ENCODE measurements at places on chromosomes 7 and 10.

GRCh38 chr10:23994459-23995046, 214.4 kb upstream of the KIAA1217 start:
- DNase-seq = peak; percentile 3

DNA sequence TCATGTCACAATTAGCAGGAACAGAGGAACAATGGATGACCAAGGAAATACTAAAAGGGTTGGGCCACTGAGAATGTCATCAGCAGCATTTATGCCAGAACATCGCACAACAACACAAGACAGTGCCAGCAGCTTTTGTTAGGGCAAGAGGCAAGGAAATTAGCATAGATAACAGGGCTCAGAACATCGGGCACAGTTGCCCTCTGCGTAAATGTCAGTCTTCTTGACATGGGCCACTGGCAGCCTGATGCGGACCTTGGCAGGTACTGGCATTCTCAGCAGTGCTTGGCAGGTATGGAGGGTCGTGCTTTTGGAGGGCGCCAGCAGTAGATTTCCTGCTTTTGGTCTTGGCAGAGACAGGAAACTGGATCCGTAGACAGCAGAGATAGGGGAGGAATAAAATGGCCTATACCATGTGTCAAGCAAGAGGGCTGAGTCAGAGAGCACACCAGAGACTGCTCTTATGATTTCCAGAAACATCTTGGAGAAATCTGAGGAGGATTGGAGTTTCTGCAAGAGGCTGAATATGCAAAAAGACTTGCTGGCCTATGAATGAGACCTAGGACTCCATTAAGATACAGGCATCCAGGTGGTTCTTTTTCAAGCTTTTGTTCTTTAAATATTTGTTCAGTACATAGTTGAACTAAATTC, 371.5 kb upstream of the MTPN start:
- DNase-seq = no peak

DNA sequence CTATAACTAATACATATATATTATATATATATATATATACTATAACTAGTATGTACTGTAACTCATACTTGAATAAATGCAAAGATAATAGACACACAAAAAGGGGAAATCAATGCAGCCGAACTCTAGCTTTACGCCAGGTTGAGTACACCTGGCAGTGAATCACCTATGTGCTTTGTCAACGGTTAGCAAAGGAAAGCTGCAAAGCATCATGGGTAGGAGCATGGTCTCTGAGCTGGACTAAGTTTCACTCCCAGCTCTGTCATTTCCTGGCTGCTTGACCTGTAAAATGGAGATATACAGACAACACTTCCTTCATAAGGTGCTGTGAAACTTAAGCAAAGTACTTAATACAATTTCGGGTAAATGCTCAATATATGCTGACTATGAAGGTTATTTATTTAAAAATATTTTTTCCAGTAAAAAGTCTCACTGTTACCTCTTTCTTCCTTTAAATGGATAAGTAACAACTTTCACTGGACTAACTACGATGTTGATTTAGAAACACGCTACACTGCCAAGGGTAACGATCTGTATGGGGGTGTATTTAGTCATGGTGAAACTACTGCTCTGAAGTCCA, 61.7 kb upstream of the ITGA8 start:
- no peak for DNase-seq

GRCh38 chr7:114026486-114027089, 107.8 kb upstream of the PPP1R3A start:
- peak; percentile 59 for DNase-seq

- DNase-seq = no peak
Observed at GRCh38 chr10:80596391-80597257, 58.9 kb downstream of the SH2D4B start.

- no peak for DNase-seq
Observed at GRCh38 chr7:70919481-70920073, 212.4 kb upstream of the GALNT17 start.

DNA sequence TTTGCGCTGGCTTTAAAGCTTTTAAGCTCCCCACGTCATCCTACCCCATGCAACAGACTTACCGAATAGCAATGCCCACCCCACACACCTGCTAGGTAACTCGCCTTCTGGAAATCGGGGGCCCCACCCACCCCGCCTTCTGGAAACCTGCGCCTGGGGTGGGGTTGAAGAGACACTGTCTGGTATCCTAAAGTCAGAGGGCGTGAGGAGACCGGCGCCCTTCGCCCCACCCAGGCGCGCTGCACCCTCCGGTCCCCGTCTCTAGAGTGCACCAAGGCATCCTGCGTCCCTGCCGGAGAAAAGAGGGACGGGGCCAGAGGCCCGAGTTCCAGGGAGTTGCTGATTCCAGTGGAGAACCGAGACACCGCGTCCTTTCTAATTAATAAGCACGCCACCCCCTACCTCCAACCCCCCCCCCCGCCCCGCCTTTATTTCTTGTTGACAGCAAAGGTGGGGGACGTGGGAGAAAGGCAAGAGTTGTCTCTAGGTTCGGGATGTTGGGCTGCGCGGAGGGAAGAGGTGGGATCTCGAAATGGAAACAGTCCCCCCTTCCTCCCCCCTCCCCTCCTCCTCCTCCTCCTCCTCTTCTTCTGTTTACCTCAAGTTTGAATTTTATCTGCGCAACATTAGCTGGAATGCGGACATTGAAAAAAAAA, 220.9 kb upstream of the MKLN1 start:
- DNase-seq = no peak

- DNase-seq = no peak
Observed at GRCh38 chr7:106486331-106486730, 174.6 kb downstream of the CCDC71L start.

- DNase-seq = no peak
Observed at GRCh38 chr10:111113961-111114757, 37.3 kb downstream of the ADRA2A start.

DNA sequence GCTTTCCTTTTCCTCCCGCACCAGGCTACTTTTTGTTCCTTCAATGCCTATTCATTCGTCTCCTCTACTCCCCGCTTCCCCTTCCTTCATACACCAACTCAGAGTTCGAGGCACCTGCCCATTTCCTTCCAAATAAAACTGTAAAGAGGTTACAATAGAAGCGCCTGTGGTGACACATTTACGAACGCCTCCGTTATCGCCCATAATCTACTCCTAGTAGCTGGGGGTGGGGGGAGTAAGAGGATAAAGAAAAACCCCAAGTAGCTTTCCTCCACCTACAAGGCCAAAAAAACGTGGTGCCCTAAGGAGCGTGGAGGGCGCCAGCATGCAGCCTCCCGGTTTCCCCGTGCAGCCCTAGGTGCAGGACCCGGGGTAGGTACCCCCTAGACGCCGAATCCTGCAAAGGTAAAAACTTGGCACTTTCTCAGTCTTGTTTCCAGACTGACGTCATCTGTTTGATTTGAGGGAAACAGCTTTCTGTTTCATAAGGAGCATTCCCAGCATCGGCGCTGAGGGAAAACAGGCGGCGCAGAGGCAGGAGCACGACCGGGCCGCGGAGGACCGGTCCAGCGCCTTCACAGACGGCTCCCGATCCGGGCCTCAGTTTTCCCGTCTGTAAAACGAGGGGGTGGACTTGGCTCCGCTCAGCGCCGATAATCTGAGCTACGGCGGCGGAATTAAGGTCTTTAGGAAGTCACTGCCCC, 922 bp downstream of the PPA1 start:
- DNase-seq = no peak

DNA sequence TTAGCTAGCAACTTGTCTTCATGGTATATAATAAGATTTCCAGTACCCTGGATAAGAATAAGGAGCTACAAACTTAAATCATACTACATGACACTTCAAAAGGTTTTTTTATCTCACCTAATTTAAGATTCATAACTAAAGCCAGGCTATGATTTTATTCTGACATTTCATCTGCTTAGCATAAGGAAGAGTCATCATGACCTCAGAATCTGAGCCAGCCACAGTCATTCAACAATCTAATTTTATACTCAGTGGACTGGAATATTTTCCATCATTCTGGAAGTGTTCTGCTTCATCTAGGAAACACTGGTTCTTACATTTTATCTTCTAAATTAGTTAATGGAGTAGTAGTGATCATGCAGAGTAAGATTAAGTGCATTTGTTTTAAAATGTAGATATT, 102.1 kb upstream of the KCND2 start:
- DNase-seq = no peak

DNA sequence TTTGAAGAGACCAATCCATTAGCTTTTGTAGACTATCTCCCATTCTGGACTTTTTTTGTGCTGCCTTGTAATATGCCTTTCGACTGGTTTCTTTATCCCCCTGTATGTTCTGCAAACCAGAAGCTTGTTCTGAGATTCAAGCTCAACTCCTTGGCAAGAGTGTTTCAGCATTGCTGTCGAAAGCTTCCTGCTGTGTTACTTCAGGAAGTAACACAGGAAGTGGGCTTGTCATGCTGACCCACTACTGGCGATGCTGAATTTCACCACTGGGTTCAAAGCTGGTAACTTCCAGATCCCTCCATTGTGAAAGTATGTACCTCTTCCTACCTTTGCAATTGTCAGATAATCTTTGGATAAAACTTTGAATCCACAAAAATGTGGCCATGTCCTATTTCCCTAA, 57.9 kb upstream of the INSYN2A start:
- DNase-seq = no peak

GRCh38 chr10:133039107-133039802, 48.5 kb upstream of the ADGRA1 start:
- no peak for DNase-seq

GRCh38 chr10:86439544-86439943, 72.9 kb upstream of the GRID1 start:
- peak; percentile 6 for DNase-seq

GRCh38 chr10:79184657-79185056, 115.9 kb downstream of the ZMIZ1 start:
- DNase-seq = no peak

DNA sequence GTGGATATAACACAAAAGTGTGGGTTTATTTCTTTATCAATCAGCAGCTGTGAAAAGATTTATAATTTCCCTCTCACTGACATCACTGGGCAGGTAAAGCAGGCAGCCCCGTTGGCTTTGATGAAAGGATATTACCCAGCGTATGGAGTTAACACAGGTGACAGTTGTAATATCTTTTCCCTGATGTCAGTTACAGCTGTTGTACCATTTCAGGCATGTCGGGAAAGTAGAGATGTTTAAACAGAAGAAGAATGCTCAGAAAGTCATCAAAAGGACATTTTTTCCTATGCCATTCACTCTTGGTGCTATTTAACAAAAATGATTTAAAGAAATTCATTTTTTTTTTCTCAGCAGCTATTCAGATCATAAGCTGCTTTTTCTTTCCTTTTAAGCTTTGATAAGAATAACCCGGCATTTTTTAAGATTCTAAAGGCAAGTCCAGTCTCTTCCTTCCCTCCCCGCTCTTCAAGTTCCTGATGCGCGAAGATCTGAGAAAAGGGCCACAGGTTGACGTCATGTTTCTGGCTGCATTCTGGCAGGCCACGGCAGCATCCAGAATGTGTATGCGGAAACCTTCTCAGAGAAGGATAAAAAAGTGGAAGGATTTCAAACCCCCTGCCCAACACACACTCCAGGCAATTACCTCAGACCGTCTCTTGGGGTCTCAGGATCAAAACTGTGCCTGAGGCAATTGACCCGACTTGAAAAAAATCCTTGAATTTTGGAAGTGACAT, 32.5 kb upstream of the ADAM12 start:
- DNase-seq = no peak

- no peak for DNase-seq
Observed at GRCh38 chr7:16135658-16136057, 285.7 kb downstream of the CRPPA start.

DNA sequence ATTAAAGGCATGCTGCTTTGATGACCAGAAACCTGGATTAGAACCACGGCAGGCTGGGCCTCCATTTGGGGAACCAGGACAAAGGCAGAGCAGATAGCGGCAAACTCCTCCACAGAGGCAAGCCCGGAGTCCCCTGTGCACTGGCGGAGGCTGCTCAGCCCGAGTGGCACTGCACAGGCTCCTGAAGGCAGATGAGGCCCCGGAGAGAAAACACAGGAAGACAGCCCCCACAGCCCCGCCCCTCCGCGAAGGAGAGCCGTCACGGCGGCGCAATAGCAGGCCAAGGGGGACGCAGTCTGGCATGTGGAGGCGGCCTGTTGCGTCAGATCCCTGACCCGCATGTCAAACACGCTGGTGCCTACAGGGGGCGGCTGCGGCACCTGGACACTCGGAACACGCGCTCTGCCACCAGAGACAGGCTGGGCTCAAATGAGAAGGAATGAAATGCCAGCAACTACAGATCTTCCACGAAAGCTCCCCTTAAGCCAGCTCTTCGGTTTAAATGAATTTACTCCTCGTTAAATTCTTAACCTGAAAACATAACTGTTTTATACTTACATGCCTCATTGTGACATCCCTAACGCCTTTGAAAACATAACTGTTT, 128.5 kb downstream of the MAD1L1 start:
- no peak for DNase-seq

GRCh38 chr7:3154881-3155494, 111.3 kb upstream of the CARD11 start:
- DNase-seq = no peak

DNA sequence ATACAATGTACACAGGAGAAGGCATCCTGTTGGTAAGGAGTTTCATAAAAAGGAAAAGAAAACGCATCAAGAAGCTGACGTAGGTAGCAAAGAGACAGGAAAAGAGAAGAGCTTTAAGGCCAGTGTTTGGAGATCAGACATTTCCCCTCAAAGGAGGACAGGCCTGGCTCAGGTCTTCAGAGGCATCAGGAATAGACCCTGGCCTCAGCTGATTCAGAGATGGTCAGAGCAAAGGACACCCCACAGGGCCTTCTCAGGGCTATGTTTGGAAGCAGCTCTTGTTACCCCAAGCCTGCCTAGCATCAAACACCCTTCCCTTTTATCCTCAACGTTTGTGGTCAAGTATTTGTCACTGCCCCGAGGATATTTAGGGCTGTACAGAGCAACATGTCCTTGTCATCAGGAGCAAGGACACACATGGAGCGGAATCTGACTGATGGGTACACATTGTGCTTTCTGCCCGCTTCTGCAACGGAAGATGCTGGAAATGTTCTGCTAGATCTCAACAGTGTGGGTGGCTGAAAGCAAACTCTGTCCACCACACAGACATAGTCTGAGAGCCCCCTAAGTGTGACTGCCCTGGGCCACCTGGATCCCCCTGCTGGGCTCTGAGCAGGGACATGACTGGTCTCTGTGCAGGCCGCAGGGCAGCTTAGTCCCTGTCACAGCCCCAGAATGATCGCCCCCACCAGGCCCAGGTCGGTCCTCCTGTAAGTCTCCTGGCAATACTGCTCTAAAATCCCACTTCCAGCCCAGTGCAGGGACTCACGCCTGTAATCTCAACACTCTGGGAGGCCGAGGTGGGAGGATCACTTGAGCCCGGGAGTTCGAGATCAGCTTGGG, 1.0 kb upstream of the ZDHHC4 start:
- no peak for DNase-seq

- DNase-seq = no peak
Observed at GRCh38 chr7:73704640-73705550, 14.6 kb downstream of the STX1A start.

DNA sequence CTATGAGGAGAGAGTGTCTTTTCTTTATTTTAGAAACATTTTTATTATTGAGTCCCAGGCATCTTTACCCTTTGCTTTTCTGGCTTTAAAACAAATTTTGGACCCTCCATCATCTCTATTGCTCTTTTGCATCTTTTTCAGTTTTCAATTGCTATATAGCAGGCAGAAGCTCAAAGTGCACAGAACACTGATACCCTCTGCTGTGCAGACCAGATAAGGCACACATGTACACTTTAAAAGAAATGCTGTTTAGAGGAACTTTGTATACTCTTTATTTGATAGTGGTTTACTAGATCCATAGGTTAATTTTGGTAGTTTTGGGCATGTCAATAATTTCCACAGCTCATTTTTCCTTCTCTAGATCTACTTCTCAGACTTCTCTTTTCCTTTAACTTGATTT, 324.2 kb downstream of the SH2D4B start:
- no peak for DNase-seq

GRCh38 chr10:1643161-1643907, 94.0 kb downstream of the ADARB2 start:
- DNase-seq = no peak

Measured in hippocampal formation (tissue), 2 donors.